Dermis lymphatic vessel endothelial cell (primary cell): ENCODE measurements at places on chromosomes 11 and 22. TPM values are rescaled to one million over a fixed set of nuclear protein-coding genes. Genes with fewer than 3 reads are reported as not detected.

Gene C22orf31
- not detected in 2 replicates for total RNA-seq

Gene NEAT1
- 50.3 and 79.9 TPM in 2 replicates for total RNA-seq

Gene CARD18
- total RNA-seq: not detected in 2 replicates

Gene NRGN
- 0.11 and 0.17 TPM in 2 replicates for total RNA-seq

Gene CD3E
- total RNA-seq: not detected in 2 replicates

Gene TRPM5
- total RNA-seq: not detected in 2 replicates

Gene DDTL
- 0.86 and 4.7 TPM in 2 replicates for total RNA-seq

Gene CEP164
- total RNA-seq: 13.8 and 21.2 TPM in 2 replicates

Gene TNNI2
- total RNA-seq: not detected in 2 replicates

Gene CLCF1
- 2.0 and 2.4 TPM in 2 replicates for total RNA-seq

Gene INPP5J
- total RNA-seq: 0.09 and 0.11 TPM in 2 replicates

Gene ZFPL1
- 16.4 and 20.7 TPM in 2 replicates for total RNA-seq

Gene KCNJ11
- 0.65 and 1.1 TPM in 2 replicates for total RNA-seq

Gene BIK
- total RNA-seq: 1.6 and 4.1 TPM in 2 replicates

Gene RNF215
- 17.5 and 21.7 TPM in 2 replicates for total RNA-seq

Gene OR52E5
- not detected in 2 replicates for total RNA-seq

Gene OR6M1
- total RNA-seq: 0.09 TPM in 1 of 2 replicates, not detected in the other

Gene HSPB2
- total RNA-seq: not detected in 2 replicates

Gene C11orf91
- total RNA-seq: 0.09 and 0.11 TPM in 2 replicates

Gene PGA4
- not detected in 2 replicates for total RNA-seq

Gene SPDYC
- total RNA-seq: not detected in 2 replicates

Gene SLC22A25
- total RNA-seq: not detected in 2 replicates

Gene USP2
- total RNA-seq: under 0.01 and 0.26 TPM in 2 replicates

Gene OR56A1
- total RNA-seq: not detected in 2 replicates

Gene ARHGAP1
- 21.8 and 23.4 TPM in 2 replicates for total RNA-seq

Gene ESAM
- 9.3 and 15.8 TPM in 2 replicates for total RNA-seq

Gene NRXN2
- not detected in 2 replicates for total RNA-seq

Gene SCUBE2
- 1.4 and 3.4 TPM in 2 replicates for total RNA-seq

Gene MFNG
- 105 and 133 TPM in 2 replicates for total RNA-seq
